Hepatocyte (in vitro differentiated cells): ENCODE measurements at places on chromosomes 5 and 9. TPM values are rescaled to one million over a fixed set of nuclear protein-coding genes. Genes with fewer than 3 reads are reported as not detected.

TMC1 gene
- 0.20 TPM in 1 of 2 replicates, not detected in the other for total RNA-seq

SLC46A2 gene
- total RNA-seq, result not detected in 2 replicates

NKD2 gene
- 1.4 and 2.0 TPM in 2 replicates for total RNA-seq

PCDHGB6 gene
- total RNA-seq, result 11.6 and 13.6 TPM in 2 replicates

CFAP157 gene
- total RNA-seq, result not detected in 2 replicates

SPRY4 gene
- 6.1 and 7.2 TPM in 2 replicates for total RNA-seq
